EL (cell line): ENCODE measurements at places on chromosomes 1 and 21.

DNA sequence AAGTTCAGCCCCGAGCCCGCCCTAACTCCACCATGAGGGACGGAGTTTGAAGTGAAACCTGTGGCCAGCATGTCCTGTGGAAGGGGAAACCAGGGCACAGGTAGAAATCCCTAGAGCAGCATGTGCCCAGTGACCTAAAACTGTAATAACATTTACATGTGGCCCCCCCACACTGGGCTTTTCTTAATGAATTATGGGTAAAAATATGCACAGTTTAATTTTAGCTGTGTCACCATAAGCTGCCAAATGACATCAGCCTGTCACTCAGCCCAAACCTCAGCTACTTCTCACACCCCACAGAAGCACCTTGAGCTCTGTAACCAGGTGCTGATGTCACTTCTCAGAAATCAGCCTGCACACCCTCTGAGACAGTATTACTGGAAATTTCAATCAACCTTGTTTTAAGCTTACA is 50.0 kb upstream of the SLC19A1 start:
- no peak for DNase-seq

DNA sequence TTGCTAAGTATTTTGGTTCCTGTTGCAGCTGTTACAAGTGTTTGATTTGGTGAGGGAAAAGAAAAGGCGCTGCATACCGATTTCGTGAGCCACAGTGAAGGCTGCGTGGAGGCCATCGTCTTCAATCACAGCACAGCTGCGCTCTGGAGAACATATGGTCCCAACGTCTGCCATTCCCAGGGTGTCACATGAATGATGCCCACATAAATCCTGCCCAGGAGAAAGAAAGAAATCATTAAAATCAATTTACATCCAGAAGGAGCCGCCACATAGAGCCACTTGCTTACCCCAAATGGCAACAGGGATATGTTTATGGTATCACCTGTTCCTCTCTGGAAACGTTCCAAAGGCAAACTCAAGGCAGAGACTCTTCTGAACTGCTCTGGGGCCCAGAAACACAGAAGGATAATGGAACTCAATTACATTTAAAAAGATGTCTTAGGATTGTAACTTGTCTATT is 12.2 kb downstream of the ADAMTS5 start:
- no peak for DNase-seq

- DNase-seq, result no peak
Observed at GRCh38 chr1:108852221-108852975, 4.5 kb downstream of the AKNAD1 start.

GRCh38 chr1:195141294-195141693 is 1466.9 kb downstream of the KCNT2 start:
- no peak for DNase-seq

DNA sequence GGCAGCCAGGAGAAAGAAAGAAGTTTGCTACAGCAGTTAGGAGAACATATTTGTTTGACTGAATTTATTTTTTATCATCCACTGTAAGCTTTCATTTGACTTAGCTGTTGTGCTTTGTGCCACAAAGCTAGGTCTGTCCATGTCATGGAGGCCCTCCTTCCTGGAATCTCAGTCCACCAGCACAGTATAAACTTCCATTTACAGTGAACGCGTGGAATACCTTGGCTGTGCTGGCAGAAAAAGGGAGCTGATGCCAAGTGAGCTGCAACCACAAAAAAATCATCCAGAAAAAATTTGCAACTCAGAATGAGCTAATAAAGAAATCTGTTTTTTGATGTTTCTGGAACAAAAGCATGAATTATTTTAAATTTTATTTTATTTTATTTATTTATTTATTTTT is 72.6 kb downstream of the ATP6V1G3 start:
- DNase-seq, result peak; percentile 38

- DNase-seq, result peak; percentile 74
Observed at GRCh38 chr1:16143566-16144324, 12.1 kb downstream of the EPHA2 start.
